Adrenal gland (tissue), 19 donors: ENCODE measurements at places on chromosomes 3 and 15. TPM values are rescaled to one million over a fixed set of nuclear protein-coding genes. Genes with fewer than 3 reads are reported as not detected.

DNA sequence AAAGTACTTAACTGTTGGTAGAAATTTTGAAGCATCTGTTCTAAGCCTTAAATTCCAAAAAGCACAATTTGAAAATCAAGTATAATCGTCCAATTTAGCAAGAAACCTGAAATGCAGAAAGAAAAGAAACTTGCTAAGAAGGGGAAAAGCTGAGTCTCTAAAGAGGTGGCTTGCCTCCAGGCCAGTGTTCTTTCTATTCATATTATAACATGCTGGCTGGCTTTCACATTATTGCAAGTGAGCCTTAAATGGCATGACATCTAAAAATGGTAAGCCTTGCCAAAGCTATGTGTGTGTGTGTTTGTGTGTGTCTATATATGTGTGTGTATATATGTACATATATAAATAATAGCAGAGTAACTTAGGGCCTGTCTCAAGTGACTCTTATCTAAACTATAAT is 89.5 kb downstream of the FGF12 start:
- DNase-seq = no peak

DNA sequence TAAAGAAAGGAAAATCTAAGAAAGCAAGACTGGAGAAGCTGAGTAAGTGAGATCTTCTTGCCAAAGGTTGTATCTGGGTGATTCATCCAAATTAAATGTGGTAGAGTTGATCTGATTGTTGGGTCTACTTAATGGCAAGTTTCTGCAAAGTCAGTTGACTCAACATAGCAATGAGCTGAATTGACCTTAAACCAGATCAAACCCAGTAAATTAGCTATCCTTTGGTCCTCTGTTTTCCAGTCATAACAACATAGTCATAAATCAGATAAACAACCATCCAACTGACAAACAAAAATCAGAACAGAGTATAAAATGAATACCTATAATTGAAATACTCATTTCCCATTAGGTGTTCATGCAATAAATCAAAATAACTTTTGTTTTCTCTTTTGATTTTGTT is 142.6 kb upstream of the CFAP20DC start:
- DNase-seq = no peak

GRCh38 chr3:38606561-38606960 is 42.9 kb downstream of the SCN5A start:
- DNase-seq = no peak

The CFAP20DC gene
- 2.6 TPM for total RNA-seq

DNA sequence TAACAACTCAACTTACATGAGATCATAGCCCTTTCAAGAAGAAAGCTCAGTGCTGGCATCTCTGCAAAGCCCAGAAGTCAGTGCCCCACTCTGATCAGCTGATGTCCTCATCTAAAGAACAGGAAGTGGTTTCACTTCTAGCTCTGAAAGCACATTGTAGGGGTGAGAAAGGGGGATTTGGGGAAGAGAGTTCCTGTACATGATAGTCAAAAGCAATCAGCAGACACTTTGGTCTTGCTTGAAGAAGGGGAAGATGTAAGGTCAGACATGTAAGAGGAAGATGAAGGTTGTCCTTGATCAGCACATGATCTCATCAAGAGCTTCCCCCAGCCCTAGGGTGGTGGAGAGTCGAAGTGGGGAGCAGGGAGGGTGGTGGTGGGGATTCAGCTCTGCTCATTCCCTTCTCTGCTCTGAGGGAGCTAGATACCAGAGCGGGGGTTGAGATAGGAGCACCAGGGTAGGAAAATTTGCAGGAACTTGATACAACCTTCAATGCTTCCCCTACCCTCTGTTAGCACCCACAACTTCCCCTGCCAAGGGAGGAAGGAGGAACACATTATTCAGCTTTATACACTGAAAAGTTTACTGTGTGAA is 76.4 kb upstream of the ETV5 start:
- DNase-seq = no peak

The HEG1 gene
- 38.7 TPM for total RNA-seq

GRCh38 chr3:112767177-112767576 is 79.5 kb downstream of the CD200R1L start:
- DNase-seq = no peak

DNA sequence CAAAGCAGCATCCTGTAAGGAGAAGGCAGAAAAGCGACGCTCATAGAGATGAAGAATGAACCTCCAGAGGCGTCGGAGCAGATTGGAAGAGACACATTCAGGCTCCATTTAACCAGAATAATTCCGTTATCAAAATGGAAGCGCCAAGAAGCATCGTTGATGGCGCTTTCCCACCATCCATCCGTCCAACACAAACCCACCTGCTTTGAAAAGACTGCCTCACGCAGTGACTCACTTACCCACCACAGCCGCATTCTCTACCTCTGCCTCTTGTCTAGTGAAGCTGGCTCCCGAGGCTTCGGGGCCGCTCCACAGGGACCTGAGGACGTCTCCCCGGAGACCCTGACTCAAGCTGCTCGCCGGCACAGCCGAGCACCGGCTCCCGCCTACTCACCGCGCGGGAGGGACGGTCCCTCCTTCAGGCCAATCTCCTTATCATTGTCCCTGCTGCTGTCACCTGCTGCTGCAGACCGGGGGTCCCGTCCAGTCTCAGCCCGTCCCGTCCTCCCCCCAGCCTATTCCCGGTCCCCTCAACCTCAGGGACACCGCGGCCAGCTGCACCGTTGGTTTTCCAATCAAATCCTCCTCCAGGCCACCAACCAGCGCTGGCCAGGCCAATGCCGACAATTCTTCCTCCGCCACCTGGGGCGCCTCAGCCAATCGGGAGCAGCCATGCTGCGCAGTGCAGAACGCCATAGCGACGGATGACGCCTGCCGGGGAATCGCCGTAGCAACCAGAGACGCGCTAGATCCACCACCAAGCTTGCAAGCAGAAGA is at the start of gene NEK10:
Gene NEK10 (minus strand): TSS at position 553 of the 777 bp plus-strand sequence. CDS start 16,501 bp downstream, outside the sequence.
- DNase-seq = peak; percentile 98

The CD86 gene
- 12.9 TPM for total RNA-seq

DNA sequence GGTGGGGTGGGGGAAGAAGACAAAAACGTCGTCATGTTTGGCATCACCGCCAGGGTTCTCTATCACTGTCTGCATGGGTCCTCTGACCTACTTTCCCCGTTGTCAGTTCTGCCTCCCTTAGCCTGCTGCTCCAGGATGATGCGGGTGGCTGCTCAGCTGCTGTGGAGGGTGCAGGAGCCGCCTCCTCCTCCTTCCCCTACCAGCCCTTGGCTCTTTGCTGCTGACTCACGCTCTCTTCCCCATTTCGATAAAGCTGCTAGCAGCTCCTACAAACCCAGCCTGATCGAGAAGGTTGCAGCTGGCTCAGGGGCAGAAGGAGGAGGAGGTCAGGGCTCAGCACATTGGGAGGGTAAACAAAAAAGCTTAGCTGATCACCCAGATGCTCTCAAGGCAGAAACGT is 49.5 kb upstream of the SEC13 start:
- DNase-seq = no peak

GRCh38 chr3:101261506-101261905 is 58.9 kb downstream of the IMPG2 start:
- DNase-seq = no peak

The CKMT1B gene
- total RNA-seq = 1.7 TPM

The PLA2G4E gene
- 0.25 TPM for total RNA-seq

- no peak for DNase-seq
Measured at GRCh38 chr3:164408326-164408725, 670.0 kb downstream of the SI start.

DNA sequence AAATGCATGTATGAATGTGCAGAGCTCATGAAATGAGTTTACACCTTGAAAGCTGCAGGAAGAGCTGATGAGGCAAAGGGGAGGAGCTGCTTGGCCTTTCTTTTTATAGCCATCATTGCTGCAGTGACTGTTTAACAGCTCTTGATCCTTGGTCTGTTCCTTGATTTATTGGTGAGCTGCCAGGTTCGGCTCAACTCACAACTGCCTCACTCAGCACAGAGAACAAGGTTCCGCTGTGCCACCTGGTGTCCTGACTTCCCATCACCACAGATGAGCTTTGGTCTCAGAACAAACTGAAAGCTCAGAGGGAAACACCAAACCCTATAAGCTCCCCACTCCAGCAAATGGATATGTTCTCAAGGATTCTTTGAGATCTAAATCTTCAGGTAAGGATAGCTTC is 626.1 kb downstream of the MAGI1 start:
- peak; percentile 34 for DNase-seq

The IQCF5 gene
- total RNA-seq = not detected

The TLR9 gene
- total RNA-seq = 0.61 TPM

DNA sequence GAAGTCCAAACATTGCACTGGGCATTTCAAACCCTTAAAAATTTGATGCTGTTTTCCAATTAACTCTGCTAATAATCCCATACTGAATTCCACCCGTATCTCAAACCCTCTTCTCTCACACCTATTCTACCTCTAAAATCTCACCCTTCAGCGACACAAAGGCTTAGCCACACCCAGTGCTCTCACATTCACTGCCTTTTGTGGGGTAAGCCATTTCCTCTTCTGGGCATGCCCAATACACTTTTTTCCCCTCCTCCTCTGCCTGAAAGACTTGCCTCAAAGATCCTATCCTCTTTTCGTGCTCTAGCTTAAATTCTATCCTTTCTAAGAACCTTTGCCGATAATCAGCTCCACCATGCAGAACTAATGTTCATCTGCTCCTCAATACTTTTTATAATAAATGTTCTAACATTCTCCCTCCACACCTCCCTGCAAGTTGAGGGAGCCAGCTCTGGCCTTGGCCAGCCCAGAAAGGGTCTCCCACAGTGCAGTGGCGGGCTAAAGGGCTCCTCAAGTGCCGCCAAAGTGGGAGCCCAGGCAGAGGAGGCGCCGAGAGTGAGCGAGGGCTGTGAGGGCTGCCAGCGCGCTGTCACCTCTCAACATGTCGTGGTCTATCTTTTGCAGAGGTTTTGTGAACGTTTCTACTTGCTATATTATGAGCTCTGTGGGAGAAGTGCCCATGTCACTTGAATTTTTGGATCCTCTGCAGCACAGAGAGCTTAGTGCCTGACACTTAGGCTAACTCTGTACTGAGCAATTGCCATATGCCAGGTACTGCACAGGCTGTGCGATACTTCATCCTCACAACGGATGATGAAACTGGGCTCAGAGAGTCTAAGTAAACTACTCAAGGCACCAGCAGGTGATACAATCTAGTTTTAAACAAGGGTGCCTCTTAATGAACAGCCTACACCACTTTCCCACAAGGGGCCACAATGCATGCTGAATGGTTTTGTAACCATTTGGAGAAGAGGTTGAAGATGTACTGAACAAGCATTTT is 53.6 kb upstream of the BCL6 start:
- DNase-seq = no peak

DNA sequence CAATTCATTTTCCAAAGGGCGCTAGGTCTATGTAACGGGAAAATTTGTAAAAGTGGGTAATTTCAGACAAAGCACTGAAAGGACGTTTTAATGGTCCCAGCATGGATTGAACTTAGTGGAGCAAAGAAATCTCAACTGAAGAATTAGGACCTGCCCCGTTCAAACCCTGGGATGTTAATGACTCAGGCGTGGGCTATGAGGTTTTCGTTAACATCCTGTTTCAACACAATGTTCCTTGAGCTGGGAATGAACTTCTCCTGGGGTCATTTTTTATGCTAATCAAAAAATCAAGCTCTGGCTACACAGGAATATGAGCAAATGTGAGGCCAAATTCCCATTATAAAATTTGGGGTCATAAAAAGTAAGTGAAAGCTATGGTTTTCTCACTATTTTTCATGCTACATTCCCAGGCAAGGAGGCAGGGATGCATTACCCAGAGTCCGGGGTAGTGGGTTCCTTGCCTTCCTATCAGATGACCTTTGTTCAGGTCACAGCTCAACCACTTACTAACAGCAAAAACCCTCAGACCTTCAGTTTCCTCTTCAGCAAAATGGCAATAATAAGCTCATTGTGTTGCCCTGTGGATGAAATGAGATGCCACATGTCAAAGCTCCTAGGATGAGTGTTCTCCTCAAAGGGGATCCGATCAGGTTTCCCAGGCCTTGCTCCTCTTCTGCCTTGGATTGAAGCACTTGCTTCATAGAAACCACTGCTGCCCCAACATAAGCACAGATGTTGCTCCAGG is 271.4 kb downstream of the ARRDC4 start:
- no peak for DNase-seq

DNA sequence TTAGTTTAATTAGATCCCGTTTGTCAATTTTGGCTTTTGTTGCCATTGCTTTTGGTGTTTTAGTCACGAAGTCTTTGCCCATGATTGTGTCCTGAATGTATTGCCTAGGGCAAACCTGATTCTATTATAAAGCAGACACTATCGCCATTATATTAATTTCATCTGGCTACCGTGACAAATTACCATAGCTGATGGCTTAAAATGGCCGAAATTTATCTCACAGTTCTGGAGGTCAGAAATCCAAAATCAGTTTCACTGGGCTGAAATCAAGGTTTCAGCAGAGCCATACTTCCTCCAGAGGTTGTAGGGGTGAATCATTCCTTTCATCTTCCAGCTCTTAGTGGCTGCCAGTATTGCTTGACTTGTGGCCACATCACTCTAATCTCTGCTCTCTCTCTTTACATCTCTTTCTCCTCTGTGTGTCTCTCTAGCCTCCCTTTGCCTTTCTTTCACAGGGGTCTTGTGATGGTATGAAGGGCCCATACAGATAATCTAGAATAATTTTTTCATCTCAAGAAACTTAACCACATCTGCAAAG is 31.7 kb upstream of the FRMD4B start:
- no peak for DNase-seq

DNA sequence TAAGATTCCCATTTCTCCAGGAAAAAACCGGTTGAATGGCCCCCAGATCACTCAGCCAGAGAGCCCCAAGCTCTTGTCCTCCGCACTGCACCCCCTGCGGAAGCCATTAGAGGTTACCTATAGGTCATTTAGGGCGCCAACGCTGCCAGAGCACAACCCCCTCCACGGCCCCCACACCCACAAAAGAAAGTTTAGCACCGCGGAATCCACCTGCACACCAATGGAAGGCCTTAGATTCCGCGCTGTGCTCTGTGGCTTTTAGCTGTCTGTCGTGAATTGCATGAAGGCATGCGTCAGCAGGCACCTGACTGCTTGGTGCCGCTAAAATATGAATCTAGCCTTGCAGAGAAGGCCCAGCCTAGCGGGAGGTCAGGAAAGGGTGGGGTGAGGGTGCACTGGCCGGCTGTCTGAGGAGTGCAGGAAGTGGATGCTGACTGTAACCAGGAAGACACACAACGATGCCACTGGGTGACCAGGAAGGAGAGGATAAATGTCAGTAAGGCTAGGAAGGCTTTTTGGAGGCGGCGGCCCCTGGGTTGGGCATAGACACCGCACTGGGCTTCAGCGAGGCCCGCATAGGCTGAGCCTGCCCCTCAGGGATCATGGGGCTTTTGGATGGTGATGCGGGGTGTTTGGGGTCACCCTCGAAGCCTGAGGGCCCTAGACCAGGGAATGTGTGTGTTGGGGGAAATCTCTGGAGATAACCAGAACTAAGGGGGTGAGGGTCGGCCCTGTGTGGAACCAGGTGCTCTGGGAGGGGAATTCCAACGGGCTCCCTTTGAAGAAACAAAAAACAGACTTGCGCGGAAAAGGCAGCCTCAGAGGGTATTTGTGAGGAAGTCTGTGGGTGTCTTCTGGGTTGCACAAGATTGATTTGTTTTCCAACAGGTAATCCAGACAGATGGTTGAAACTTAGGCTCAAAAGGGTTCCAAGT is 976 bp upstream of the NUP210 start:
- no peak for DNase-seq

The SLC22A13 gene
- 0.06 TPM for total RNA-seq

The C3orf49 gene
- not detected for total RNA-seq
